Amniotic epithelial cell (primary cell): ENCODE measurements at places on chromosomes 2 and 18.

DNA sequence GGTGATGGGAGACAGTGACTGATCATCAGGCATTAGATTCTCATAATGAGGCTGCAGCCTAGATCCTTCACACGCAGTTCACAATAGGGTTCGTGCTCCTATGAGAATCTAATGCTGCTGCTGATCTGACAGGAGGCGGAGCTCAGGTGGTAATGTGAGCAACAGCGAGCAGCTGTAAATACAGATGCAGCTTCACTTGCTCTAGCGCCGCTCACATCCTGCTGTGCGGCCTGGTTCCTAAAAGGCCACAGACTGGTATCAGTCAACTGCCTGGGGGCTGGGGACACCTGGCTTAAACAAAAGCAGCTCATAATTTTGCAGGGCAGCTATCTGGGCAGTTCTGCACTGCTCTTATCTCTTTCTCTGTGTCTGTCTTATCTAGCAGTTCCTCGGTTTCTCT, 20.4 kb upstream of the CD226 start:
- no peak for DNase-seq

GRCh38 chr2:5692561-5693286, 540 bp downstream of the SOX11 start:
- peak; percentile 44 for DNase-seq

- no peak for DNase-seq
Measured at GRCh38 chr2:126809340-126809739, 89.3 kb upstream of the TEX51 start.

DNA sequence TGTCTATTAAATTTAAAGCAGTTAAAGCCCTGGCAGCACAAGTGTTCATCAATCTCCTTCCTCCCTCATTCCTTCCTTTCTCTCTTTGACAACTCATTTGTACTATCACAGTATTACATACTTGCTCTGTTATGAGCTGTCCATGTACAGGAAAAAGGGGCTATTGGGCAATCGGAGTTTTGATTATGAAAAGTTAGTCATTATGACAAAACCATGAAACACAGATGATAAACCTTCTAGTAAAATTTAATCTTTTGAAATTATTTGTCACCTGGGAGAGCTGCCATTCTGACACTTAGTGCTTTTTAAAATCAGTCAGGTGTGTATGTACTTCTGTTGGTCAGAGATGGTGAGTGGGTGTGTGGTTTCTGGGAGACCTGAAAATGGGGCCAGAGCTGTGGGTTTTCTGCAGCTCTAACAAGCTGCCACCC, 39.4 kb downstream of the MAP4K4 start:
- peak; percentile 95 for DNase-seq

- DNase-seq = no peak
Measured at GRCh38 chr18:47586418-47587070, 335.1 kb upstream of the SKOR2 start.

DNA sequence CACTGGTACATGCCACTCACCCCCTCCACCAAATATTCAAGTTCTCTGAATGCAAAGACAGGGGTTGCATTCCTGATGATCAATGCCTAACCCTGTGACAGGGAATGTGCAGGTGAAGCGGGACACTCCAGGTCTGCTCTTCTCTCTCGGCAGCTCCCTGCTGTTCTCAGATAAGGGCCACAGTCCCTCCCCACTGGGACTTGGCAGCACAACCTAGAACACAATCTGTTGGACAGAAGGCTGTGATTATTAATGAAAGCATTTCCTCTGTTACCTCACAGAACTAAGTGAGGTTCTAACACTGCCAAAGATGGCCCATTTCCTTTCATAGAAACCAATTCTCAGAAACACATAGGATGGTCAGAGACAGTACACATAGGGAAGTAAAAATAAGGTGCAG, 42.7 kb downstream of the VSNL1 start:
- no peak for DNase-seq

DNA sequence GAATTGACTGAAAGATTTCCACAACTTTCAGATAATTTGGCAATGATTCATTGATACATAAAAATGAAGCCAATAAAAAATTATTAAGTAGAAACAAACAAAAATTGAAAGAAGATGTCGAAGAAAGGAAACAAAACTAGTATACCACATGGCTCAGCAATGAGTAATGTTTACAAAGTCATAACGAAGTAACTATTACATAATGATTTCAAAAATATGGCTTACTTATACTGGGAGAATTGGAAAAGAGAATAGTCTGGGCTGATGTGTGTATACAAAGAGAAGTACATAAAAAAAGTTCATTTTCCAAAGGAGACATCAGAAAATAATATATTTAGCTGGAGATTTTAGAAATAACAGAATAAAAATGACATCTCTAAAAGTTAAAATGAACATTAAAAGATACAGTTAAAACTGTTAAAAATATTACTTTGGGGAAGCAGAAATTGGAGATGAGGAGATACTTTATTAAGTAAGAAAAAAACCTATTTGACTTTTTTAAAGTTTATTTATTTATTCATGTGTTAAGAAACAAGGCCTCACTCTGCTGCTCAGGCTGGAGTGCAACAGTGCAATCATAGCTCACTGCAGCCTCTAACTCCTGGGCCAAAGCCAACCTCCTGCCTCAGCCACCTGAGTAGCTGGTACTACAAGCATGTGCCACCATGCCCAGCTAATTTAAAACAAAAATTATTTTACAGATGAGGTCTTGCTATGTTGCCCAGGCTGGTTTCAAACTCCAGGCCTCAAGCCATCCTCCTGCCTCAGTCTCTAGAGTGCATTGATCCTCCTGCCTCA, 409.7 kb upstream of the PIK3C3 start:
- no peak for DNase-seq

DNA sequence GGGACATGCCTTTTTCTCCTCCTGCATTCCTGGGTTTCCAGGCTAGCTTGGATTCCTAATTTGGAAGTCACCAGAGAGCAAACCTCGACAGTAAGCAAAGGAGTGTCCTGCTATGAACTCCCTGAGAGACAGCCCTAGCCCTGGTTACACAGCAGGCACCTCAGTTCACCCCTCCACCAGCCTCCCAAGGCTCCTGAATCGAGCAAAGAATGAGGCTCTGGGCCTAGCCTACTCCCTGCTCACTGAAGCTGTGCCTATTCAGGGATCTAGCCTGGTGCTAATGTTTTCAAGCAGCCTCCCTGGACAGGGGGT, 66.7 kb upstream of the RMDN2 start:
- no peak for DNase-seq

- DNase-seq = no peak
Measured at GRCh38 chr2:175647058-175647457, 355.0 kb downstream of the LNPK start.

DNA sequence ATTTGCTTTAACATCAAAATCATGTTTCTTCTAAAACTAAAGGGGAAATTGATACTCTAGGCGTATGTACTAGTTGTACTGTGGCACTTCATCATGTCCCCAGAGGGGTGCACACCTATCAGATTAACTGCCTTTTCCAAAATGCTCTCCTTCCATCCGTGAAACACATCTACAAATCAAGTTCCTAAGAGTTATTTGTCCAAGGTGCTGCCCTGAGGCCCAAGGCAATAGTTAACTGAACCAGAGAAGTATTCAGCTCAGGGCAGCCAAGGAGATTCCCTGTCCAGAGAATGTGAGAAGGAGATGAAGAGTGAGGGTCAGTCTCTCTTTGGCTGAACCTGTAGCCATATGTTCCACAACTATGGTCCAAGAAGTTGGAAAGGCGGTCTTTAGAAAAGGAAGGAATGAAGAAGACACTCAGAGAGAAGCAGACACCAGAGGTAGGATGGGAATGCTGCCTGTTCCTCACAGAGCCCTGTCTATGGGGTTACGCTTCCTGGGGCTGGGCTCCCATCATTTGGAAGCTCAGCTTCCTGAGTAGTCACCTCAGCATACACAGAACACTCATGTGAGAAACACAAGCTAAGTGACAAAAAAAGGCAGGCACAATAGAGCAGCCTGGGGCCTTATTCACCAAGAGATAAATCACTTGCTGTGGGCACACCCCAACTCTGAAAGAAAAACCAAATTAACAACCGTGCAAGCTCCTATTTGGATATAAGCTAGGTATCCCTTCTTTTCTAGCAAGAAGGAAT, 55.6 kb downstream of the ANKRD44 start:
- DNase-seq = no peak

DNA sequence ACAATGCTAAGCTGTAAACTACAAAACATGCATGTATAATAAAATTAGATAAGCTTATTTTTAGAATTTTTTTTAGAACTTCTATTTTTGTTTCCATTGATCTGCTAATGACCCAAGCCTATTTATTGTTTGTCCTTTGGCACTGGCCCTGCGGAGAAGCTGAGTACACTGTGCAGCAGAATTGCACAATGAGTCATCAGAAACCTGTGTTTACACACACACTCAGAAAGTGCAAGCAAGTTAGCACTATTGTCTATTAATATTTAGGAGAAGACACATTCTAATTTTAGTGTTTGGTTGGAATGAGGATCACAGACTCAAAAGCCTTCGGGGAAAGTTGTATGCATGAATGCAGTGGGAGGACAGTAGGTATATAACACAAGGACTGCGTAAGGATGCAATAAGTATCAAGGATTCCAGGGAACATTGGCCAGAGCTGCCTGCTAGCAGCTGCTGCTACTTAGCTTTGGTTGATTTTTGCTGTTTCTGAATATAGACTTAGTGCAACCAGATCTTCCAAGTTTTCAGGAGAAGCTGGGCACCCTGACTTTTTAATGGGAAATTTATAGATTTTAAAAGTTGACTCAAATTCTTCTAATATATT, 128.2 kb downstream of the KCNH7 start:
- DNase-seq = no peak

DNA sequence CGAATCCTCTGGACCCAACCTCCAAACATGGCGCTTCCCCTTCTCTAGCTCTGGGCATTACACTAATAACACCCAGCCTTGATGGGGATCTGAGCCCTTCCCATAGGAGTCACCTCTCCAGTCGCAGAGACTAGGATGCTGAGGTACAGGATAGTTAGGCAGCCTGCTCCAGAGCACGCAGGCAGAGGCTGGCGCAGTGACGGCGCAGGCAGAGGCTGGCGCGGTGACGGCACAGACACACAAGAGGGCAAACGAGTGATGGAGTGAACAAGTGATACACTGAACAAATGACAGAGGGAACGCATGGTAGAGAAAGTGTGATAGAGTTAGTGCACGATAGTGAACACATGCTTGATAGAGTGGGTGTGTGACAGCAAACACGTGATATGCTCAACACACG, 518.5 kb downstream of the EIPR1 start:
- DNase-seq = no peak

DNA sequence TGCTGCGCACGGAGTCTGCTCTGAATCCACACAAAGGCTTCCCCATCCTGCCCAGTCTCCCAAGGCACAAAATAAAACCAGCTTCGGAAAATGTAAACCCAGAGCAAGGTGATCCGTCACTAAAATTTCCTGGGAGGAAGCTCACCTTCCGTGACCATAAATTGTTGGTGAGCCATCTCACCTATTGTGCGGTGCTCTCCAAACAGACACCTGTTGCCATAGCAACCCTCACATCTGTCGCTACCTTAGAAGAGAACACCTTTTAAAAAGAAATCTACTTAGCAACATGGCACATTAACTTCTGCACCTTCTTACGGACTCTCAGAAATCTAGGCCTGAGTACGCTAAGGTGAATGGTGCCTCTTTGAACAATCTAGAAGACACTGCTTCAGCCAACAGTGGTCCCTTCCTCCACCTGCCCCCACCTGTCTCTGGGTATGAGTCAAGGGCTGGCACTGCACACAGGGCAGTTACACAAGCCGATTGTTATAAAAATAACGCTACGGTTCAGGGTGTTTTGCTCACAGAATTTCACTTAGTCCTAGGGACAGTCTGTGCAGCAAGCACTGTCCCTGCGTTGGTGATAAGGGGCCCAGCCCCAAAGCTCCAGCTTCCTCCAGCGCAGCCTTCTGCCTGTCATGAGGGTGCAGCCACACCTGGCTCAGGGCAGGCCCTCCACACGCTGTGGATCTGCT, 114.9 kb upstream of the ID2 start:
- DNase-seq = peak; percentile 6

GRCh38 chr2:72738096-72738495, 87.7 kb downstream of the EXOC6B start:
- DNase-seq = peak; percentile 27

GRCh38 chr2:228352048-228352447, 170.6 kb upstream of the SPHKAP start:
- DNase-seq = no peak

DNA sequence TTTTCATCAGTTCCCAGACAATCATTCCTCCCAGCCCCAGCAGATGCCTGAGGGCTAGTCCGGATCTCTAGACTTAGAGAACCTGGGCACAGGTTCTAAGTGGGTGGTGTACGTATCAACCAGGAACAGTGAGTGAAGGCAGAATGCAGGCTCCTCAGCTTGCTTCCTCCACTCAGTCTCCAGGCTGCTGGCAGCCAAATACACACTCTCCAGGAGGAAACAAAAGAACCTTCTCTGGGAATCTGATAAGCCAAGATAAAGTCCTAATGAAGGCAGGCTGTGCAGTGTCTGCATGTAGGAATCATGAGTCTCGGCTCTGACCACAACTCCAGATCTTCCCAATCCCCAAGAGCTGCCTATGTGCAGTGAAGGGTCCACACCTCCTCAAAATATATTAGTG, 245.7 kb downstream of the SP3 start:
- DNase-seq = no peak

DNA sequence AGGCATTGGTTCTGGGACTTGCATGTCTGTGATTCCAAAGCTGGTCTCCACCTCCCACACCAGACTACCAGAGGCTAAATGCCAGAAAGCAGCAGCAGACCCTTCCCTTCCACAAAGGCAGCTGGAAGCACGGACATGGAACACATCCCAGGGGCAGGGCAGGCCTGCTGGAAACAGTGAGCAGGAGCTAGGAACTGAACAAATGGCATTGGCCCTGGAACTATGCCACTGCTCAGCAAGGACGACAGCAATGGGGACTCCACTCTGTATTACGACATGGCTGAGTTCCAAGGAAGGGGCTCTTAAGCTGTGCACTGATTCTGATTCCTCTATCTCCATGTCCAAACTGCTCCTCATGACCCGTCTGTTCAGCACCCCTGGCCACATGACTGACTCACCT, 77.8 kb upstream of the TFCP2L1 start:
- DNase-seq = no peak

GRCh38 chr18:26865557-26865956, at the start of gene AQP4:
AQP4 (minus strand) TSS chr18:26865707; CDS start chr18:26865689, 18 bp downstream.
- DNase-seq = no peak

DNA sequence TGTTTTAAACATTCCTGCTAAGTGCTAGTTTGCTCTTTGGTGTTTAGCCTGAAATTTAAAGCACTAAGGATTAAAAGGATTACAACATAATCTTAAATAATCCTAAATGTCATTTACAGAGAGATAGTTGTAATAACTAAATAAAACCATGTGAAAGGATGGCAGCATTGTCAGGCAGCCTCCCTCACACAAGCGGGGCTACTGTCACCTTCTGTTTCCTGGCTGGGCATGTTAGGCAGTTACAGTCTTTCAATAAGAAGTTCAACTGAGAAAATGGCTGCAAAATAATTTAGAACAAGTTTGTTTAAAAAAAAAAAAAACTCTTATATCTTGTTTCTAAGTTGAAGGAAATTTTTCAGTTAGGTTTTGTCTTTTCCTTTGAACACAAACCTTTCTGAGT, 124.9 kb downstream of the ARHGAP15 start:
- no peak for DNase-seq

- DNase-seq = no peak
Measured at GRCh38 chr2:127047716-127048617, 59.0 kb downstream of the BIN1 start.
